Activated CD4-positive, CD25-positive, alpha-beta regulatory T cell treated with anti-CD3 and anti-CD28 coated beads, Interleukin-2, amount 50 U/mL, for 16 hours (primary cell): ENCODE measurements at places on chromosomes 2 and 18.

GRCh38 chr2:200862532-200863000 lies 1.9 kb downstream of the CLK1 start:
- peak; percentile 64 for DNase-seq

DNA sequence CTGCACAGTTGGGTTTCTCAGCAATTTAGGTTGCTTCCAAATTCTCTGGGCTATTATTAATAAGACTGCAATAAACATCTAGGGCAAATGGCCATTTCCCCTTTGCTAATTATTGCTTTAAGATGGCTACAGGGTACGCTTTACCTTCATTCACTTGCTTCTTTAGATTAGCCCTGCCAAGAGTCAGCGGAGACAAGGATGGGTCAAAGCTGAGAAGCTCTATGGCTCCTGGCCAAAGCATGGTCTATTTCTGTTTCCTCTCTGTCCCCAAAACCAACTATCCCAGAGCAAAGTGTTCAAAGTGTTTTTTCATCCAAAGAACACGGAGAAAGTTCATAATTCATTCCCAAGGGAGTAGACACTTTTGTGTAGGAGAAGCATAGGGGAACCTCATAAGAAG lies 75.2 kb upstream of the NFU1 start:
- DNase-seq: no peak

DNA sequence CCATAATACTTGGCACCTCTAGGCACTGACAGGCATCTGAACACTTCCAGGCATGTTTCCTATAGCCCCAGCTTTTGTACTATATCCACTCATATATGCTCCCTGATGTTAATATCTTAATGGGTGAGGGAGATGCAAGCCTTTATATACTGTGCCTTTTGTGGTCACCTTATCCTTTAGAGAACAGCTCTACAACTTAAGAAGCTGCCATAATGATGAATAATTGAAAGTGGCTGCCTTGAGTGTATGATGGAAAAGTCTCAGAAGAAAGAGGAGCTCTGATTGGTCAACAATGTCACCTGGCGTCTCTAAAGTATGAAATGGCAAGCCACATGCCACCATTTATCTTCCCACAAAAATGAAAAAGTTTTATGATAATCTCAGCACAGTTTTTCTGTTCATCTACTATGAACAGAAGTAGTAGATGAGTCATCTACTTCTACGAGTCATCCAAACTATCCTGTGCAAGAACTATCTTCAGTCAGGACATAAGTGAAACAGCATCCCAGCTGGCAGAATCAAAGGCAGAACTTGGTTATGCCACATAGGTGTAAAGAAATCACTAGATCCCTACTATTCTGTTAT lies 997.9 kb upstream of the CELF4 start:
- DNase-seq: no peak

DNA sequence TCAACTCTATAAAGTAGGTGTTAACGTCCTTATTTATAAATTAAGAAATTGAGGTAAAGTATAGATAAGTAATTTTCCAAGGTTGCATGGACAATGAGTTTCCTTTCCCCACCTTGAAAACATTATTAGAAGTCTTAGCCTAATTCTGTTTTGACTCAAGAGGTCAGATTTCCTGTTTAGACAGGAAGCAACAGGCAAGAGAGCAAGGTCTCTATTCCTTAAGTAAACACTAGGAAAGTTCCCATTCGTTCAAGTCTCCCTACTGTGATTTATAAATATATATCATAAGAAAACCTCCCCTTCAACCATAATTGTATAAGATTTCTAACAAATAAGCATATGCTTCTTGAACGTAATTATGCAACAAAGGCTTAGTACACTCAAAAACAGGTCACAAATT lies 40.3 kb downstream of the CLASP1 start:
- no peak for DNase-seq

GRCh38 chr2:201852878-201853415 lies 46.6 kb downstream of the CDK15 start:
- no peak for DNase-seq

- no peak for DNase-seq
Measured at GRCh38 chr2:201414099-201415023, 36.9 kb downstream of the TRAK2 start.

- no peak for DNase-seq
Measured at GRCh38 chr2:54559593-54560145, 103.5 kb downstream of the SPTBN1 start.

DNA sequence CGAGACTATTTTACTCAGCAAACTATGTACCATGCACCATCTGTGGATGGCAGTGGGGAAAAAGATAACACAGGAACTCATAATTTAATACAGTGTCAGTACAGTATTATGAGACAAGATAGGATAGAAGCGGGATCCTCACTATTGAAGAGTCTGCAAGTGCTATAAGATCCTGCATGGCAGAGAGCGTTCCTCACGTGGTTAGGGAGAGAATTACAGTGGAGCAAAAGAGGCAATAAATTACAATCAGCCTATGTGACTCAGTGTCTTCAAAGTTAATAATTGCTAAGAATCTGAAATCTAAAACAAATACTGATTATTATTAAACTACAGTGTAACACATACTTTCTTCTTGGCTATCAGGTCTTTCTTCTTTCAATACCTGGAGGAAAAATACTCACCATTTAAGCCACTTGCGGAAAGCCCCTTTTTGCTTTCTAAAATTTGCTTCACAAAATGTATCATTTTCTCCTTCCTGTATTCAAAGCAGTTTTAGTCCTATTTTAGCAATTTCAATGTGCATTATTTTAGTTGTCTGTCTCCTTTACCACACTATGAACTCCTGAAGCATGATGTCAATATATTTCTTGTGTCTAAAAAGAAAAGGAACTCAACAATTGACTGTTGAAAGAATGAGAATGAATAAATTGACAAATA lies 342.9 kb downstream of the SPAG16 start:
- DNase-seq: no peak

DNA sequence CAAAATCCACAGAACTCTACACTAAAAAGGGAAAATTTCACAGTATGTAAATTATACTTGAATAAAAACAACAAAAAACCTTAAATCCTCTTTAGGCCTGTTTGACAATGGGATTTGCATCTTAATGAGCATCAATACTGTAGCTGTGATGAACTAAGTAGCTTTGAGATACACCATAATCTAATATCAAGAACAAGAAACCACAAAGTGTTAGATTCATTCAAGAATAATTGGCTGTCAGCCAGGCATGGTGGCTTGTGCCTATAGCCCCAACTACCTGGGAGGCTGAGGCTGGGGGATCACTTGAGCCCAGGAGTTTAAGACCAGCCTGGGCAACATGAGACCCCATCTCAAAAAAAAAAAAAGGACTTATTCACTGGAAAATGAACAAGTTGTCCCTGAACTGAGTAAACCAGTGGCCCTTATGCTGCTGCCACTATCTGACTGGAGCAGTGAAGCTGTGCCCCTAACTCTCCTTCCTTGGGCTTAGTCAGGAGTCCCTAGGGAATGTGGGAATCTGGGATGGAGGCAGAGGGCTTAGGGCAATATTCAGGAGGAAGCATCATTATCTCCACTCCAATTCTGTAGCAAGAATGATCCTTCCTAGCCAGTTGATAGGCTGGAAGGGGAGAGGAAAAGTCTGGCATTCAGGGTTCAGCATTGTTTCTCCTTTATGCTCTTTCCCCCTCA lies 88.5 kb downstream of the PRKCE start:
- DNase-seq: no peak

DNA sequence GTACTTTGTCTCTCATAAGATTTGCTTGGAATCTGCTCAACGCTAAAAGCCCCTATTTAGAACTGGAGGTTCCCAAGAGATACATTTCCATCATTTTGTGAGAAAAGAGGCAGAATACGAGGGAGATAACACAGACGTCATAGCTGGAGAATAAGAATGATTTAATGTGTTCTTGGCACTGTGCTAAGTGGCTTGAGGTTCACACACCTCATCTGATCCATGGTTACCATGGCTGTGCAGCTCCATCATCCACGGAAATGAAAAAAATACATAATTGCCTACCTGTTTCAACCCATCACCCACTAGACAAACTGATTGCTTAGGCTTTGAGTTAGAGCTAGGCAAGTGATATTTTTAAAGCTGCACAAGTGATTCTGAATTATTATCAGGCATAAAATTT lies 227.6 kb downstream of the SLC8A1 start:
- no peak for DNase-seq

GRCh38 chr2:71798266-71799012 lies 345.1 kb downstream of the DYSF start:
- no peak for DNase-seq

DNA sequence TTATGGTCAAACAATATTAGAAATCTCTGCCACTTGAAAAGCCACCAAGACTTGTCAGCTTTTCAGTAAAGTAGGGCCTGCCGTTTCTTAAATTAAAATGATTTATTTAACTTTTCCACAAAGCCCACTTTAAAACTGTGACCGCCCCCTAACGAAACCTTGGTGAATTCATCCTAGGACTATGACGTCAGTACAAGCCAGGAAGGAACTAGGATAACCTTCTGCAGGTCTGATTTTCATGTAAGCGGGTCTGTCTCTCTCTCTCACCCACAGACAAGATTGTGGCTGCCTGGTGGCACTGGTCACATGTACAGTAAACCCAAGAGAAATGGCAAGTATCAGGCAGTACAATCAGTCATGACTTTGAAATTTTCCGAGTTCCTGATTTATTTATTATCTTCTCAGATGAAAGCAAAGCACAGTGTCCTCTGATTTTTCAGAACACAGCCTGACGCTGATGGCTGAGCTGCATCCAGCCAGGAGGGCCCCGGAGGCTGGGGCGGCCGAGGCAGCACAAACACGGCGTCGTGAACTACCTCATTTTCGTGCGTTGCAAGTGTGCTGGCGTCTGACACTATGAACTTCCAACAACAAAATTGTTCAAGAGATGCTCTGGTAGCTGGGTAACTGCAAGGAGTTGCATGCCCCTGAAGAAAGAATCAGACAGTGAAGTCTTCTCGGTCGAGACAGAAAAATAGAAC lies 18.9 kb downstream of the SALL3 start:
- DNase-seq: no peak

GRCh38 chr2:38171208-38171855 lies 95.4 kb upstream of the CYP1B1 start:
- no peak for DNase-seq

GRCh38 chr2:47016172-47016913 lies 100.7 kb upstream of the MCFD2 start:
- no peak for DNase-seq

DNA sequence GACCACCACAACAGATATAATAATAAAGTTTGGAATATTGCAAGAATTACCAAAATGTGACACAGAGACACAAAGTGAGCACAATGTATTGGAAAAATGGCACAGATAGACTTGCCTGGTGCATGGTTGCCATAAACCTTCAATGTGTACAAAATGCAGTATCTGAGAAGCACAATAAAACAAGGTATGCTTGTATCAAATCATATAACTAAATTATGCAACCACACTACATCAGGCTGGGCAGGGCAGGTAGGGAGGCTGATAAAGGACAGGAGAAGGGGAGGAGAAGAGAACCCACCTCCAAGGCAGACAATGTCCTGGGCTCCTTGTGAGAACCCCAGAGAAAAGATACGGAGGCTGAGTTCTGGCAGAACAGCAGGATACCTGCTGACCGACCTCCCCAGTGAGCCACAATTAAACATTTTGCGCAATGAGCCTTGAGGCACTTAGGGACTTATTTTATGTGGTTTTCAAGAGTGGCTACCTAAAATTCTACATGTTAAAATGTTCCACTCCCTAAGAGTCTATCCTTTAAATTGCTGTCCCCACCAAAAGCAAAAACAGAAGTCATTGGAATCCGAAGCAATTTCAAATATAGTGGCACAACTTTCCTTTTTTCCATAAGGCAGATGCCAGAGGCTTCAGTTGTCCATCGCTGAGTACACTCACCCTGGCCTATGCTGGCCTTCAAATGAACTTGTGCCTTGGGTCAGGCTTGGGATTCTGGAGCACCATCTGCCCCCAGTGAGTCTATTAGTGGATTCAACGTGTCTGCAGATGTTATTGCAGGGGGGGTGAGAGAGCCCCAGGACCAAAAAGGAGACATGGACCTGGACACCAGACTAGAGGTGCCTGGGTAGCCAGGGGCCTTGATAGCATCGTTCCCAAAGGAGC lies 16.8 kb downstream of the WDFY1 start:
- no peak for DNase-seq

DNA sequence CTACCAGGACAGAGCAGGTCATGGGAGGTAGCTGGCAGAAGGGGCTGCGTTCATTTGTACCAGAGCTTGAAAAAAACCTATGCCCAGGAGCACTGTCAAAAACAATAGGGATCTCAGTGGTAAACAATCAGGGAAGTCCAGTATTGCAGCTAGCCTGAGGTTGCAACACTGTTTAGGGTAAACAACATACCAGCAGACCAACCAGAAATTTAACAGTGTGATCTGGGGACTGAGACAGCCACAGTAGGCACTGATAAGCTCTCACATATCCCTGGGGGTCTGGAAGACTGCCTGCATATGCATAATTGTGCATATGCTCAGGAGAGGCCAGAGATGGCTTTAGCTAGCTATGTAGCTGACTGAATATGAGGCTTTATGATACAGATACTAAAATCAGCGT lies 12.0 kb upstream of the ZCCHC2 start:
- DNase-seq: no peak

- no peak for DNase-seq
Measured at GRCh38 chr18:68725346-68725745, 10.4 kb upstream of the TMX3 start.

DNA sequence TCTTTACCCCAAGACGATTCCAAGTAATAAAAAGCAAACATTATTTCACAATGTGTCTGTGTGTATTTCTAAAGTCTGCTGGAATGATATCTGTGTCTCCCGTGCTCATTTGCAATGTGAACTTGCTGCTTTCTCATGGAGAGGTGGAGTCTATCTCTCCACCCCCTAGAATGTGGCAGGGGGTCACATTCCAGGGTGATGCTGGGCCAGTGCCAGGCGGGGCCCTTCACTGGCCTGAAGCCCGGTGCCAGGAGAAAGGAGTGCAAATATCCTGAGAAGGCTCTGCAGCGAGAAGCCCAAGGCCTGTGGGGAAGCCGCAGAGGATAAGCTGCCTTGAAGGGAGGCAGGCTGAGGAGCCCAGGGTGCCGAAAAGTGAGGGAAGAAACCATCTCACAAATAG lies 26.8 kb upstream of the LDLRAD4 start:
- no peak for DNase-seq
